ENCODE measurements at places on chromosomes 2 and 18.

DNA sequence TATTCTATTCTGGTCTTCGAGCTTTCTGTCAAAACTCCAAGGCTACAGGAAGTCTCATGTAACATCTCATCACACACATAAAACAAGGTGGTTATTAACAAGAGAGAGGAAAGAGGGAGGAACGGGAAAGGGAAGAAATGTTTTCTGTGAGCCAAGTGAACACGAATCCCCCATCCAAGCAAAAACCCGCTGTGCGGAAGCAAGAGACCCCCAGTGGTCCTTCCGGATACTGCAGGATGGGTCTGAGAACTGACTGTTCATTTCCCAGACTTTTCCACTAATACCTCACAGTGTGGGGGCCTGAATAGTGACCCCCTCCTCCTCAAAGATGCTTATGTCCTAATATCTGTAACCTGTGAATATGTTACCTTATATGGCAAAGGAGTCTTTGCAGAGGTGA is 19.0 kb upstream of the DIPK1C start:
- DNase-seq, result no peak

DNA sequence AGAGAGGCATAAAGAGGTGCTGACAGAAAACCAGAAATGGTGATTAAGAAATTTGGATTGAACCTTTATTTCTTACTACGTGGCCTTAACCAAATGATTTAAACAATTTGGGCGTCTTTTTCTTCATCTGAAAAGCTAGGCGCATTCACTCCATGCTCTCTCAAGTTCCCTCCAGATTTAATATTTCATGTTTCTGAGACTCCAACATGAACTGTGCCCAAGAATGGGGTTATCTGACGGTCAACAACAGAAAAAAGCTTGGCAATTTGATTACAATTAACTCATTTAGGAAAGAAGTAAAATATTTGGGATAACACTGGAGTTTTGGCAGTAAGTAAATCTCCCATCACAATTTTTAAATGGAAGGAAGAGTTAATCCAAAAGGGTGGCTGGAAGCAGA is 345.4 kb downstream of the ARHGAP15 start:
- DNase-seq, result no peak

- DNase-seq, result no peak
Observed at GRCh38 chr2:232476791-232477190, 10.8 kb downstream of the ECEL1 start.

DNA sequence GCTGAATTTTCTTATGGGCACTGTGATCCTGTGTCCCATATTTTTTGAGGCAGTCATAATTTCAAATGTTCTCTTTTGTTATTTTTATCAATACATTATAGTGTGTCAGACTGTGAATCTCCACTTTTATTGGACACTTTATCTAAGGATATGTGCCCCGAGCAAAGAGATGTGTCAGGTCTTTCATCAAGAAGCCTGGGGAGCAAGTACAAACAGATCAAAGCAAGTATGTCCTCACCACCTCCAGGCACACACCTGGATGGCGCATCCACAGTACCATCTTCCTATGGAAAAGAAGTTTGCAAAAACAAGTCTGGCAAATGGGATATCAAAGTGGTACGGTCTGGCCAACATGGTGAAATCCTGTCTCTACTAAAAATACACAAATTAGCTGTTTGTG is 81.0 kb upstream of the ZNF236 start:
- no peak for DNase-seq

- DNase-seq, result no peak
Observed at GRCh38 chr2:85302121-85302520, 25.7 kb downstream of the TGOLN2 start.

- no peak for DNase-seq
Observed at GRCh38 chr2:158403237-158403636, 53.3 kb downstream of the CCDC148 start.

GRCh38 chr2:216761809-216762208 is 66.5 kb upstream of the IGFBP5 start:
- DNase-seq, result no peak

DNA sequence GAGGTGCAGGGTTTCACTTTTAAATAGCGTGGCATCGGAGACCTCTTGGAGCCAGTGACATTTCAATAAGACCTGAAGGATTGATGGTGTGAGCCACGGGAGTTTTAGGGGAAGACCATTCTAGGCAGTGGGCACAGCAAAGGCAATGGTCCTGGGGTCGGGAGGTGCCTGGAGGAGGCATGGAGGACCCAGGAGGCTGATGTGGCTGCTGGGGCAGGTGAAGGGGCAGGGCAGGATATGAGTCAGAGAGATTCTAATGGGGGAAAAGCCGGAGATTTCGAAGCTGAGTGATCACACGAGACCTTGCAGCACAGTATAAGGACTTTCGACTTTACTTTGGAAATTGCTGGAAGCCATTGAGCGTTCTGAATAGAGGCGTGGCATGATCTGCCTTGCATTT is 79.6 kb upstream of the KCNE4 start:
- no peak for DNase-seq

All from cortex of kidney (tissue), 1 donor.